ENCODE measurements at places on chromosomes 11 and 22.

- no peak for DNase-seq
Measured at GRCh38 chr11:106958517-106959248, 59.6 kb downstream of the GUCY1A2 start.

DNA sequence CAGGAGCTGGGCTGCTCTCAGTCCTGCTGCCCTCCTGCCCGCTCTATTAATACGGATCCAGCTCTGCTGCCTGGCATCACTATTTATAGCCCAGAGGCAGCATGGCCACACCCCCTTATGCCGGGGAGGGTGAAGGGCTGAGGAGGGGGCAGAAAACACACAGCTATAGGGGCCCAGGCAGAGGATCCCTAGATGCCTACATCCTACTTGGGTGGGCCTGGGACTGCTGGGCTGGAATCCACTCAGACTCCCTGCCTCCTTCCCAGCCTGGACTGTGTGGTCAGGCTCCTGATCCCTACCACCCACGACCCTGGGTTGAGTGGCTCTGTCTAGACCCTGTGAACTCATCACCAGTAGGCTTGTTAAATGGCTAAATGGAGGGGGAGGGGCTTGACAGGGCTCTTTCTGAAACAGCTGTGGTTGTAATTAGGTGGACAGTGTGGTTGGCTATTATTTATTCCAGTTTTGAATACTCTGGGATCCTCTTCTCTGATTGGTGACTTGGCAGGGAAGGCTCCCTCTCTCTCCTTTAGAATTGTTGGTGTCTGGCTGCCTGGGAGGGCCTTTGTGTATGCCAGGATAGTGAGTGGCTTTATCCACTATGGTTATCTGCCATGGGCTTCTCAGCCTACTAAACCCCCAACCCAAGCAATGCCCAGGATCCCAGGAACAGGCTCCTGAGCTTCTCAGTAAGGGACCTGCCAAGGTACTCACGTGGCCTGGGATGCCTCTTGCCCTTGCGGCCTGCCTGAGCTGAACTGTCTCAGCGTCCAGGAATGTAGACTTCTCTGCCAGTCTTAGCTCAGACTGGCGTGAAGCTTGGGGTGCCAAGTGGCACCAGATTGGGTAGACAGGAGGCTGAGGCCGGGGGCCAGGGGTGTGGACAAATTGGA is 15.2 kb downstream of the PHLDB1 start:
- DNase-seq, result no peak

DNA sequence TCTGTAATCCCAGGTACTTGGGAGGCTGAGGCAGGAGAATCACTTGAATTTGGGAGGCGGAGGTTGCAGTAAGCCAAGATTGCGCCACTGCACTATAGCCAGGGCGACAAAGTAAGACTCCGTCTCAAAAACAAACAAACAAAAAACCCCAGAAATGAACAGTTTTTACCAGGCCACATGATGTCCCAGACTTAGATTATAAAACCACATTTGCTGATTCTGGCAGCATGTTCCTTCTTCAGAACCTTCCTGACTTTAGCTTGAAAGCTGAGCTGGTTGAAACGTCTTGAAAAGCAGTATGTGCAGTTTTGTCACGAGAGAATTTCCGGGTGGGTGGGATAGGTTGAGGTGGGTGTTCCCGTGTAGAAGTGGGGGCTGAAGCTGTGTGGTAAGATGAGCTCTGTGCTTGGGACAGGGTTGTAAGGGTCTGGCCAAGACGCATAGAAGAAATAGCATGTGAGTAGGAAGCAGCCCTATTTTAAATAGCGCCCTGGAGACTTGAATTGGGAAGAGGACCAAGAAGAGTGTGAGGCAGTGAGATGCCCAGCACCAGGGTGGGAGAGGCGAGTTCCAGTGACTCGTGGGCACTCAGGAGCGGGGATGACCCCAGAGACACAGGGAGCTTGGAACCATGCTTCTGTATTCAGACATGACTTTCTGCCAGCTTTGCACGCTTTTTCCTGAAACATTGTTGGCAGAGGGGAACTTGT is 7.6 kb downstream of the AP2A2 start:
- DNase-seq, result no peak

GRCh38 chr22:26756675-26757293 is 99.4 kb downstream of the MIAT start:
- no peak for DNase-seq

GRCh38 chr11:58968251-58968711 is 29.0 kb downstream of the GLYATL1 start:
- DNase-seq, result no peak
